ENCODE measurements at places on chromosomes 4 and X. TPM values are rescaled to one million over a fixed set of nuclear protein-coding genes. Genes with fewer than 3 reads are reported as not detected.

GRCh38 chr4:177519481-177520260, 77.4 kb upstream of the AGA start:
- H3K4me3 ChIP-seq = no peak overlapping the region
- no peak for DNase-seq
- H3K27me3 ChIP-seq = no peaks in the 10 kb centered on the region
- H3K36me3 ChIP-seq = no peaks in the 10 kb centered on the region
- no peak overlapping the region for H3K27ac ChIP-seq

GRCh38 chr4:41400296-41400695, 137.7 kb upstream of the LIMCH1 start:
- no peaks in the 10 kb centered on the region for H3K27me3 ChIP-seq
- peaks cover 4% of the 10 kb centered on the region for H3K4me1 ChIP-seq
- no peak for DNase-seq
- no peak overlapping the region for H3K27ac ChIP-seq
- no peak overlapping the region for H3K4me3 ChIP-seq

The NSG1 gene
- total RNA-seq = 0.56 TPM

The RGN gene
- total RNA-seq = 23.3 TPM

The TEX13C gene
- total RNA-seq = not detected

The MTNR1A gene
- 1.4 TPM for total RNA-seq

GRCh38 chrX:16867947-16868346, 2.2 kb downstream of the RBBP7 start:
- no peaks in the 10 kb centered on the region for H3K36me3 ChIP-seq
- H3K27ac ChIP-seq = no peak overlapping the region
- no peak for DNase-seq
- H3K27me3 ChIP-seq = peaks cover 16% of the 10 kb centered on the region
- H3K4me1 ChIP-seq = no peaks in the 10 kb centered on the region

The GRIA3 gene
- 1.3 TPM for total RNA-seq

The UGT2B10 gene
- total RNA-seq = not detected

- H3K4me1 ChIP-seq = no peaks in the 10 kb centered on the region
- no peak overlapping the region for H3K4me3 ChIP-seq
- no peaks in the 10 kb centered on the region for H3K27me3 ChIP-seq
- DNase-seq = no peak
- no peak overlapping the region for H3K27ac ChIP-seq
Measured at GRCh38 chr4:151942971-151943370, 182.2 kb upstream of the GATB start.

The PPM1K gene
- total RNA-seq = 16.5 TPM

The ADGRA3 gene
- total RNA-seq = 16.8 TPM

- H3K4me1 ChIP-seq = no peaks in the 10 kb centered on the region
- no peak overlapping the region for H3K27ac ChIP-seq
- H3K27me3 ChIP-seq = peaks cover 8% of the 10 kb centered on the region
- H3K4me3 ChIP-seq = no peak overlapping the region
- DNase-seq = no peak
Measured at GRCh38 chrX:108049649-108050048, 4.8 kb downstream of the VSIG1 start.

The ARMCX1 gene
- 9.7 TPM for total RNA-seq

The SLC38A5 gene
- 91.9 TPM for total RNA-seq

The GRK4 gene
- total RNA-seq = 4.6 TPM

The TSPAN7 gene
- total RNA-seq = 6.6 TPM

- no peak overlapping the region for H3K4me3 ChIP-seq
- no peaks in the 10 kb centered on the region for H3K36me3 ChIP-seq
- H3K27ac ChIP-seq = no peak overlapping the region
- H3K27me3 ChIP-seq = no peaks in the 10 kb centered on the region
- H3K4me1 ChIP-seq = peaks cover 23% of the 10 kb centered on the region
Measured at GRCh38 chr4:169311643-169312365, 41.0 kb upstream of the SH3RF1 start.

- H3K4me1 ChIP-seq = no peaks in the 10 kb centered on the region
- H3K27ac ChIP-seq = no peak overlapping the region
- no peak overlapping the region for H3K4me3 ChIP-seq
- no peaks in the 10 kb centered on the region for H3K36me3 ChIP-seq
Measured at GRCh38 chr4:122701061-122701460, 31.4 kb upstream of the BBS12 start.
